Activated CD4-positive, CD25-positive, alpha-beta regulatory T cell treated with anti-CD3 and anti-CD28 coated beads, Interleukin-2, amount 50 U/mL, for 72 hours (primary cell): ENCODE measurements at places on chromosomes 1 and 21.

- no peak for DNase-seq
Observed at GRCh38 chr1:51410568-51411460, 80.5 kb upstream of the TTC39A start.

DNA sequence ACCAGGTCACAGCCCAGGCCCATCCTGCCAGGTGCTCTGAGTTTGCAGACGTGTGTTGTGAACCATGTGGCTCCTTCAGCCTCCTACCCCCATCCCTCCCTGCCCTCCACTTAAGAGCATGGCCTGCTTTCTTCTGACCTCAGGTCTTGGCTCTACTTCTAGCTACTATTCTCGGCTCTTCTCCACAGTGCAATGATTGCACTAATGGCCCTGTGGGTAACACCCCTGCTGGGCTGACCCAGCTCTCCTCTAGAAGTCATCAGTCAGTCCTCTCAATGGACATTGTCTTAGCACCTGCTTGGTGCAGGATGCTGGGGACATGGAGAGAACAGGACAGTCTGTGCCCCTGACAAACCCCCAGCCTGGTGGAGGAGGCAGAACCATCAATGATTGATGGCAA lies 22.2 kb upstream of the IFFO2 start:
- no peak for DNase-seq

DNA sequence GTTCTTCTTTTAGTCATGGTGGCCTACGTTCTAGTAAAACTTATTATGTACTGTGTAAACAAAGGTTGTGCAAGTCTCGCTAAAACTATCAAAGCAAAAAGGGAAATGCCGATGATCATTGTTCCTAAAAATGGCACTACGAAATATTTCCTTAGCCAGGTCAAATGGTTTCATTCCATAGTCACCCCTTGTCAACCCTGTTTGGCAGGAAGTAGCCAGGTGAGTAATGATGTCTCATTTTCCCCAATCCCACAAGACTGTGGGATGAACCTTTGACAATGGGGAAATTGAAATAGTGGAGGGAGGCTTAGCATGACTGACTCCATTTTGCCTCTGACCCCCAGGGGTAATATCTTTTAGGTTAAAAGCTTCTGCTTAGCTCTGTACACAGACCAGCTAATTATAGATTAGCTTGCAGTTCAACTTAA lies 5.6 kb upstream of the REN start:
- DNase-seq, result no peak

DNA sequence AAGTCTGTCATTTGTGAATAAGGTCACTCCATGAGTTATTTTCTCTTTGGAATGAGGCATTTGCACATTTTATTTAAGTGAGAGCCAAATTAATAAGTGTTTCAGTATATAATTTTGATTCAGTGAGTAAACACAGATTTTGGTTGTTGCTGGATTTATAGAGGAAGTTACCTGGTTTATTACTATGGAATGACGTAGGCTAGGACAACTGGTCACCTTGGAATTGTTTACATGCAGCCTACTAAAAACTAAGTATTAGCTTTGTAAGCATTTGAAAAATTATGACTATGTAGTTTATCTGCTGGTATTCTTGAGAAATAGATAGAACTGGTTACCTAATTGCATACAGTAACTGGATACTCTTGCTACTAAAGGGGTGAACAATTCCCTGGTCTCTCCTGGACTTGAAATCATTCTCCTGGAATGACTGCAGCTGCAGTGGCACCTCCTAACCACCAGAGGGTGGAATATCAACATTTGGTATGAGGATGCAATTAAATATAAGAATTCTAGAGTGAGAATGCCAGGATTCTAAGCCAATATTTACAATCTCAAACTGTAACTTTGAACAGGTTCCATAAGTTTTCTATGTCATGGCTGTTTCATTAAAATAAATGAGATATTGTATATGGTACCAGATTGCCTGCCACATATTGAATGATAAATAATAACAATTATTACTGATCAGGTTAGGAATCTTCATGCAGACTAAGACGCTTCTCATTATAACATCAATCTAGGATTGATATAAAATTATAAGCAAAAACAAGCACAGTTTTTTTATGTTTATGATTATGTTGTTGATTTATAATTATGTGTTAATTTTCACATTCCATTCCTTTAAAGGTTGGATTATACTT lies 3.5 kb upstream of the KRTAP27-1 start:
- no peak for DNase-seq

GRCh38 chr1:186829686-186830587 lies 1.2 kb downstream of the PLA2G4A start:
- no peak for DNase-seq

DNA sequence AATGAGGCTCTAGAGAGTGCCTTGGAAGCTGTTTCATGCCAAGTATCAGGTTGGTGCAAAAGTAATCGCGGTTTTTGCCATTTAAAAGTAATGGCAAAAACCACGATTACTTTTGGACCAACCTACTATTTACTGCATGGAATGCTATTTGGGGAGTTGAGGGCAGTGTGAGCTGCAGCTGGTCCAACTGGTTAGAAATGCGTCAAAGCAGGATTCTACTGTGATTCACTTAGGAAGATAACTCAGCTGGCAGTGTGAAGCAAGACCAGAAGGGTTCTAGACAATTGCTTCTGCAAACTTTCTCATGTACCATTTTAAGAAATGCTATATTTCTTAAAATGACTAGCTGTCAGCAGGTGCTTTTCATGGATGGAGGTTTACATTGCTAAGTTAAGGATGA lies 21.2 kb upstream of the PLA2G2C start:
- no peak for DNase-seq

- no peak for DNase-seq
Observed at GRCh38 chr1:31467005-31467674, 54.1 kb downstream of the SERINC2 start.

GRCh38 chr1:202837746-202838262 lies 27.1 kb downstream of the PCAT6 start:
- no peak for DNase-seq

DNA sequence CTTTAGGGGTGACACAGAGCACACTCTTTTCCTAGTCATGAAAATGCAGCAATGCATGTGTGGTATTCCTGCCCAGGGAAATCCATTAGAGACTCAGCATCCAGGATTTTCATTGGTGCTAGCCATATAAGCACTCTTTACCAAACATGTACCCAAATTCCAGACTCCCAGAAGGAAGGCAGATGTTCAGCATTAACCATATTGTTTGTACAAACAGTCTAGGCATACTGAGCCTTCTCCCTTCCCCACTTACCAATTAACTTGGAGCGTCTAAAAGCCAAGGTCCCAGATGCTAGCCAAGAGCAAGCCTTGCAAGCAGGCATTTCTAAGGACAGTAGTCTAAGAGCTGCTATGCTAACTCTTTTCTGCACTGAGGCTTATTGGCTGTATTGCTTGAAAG lies 27.9 kb downstream of the ZBED6 start:
- DNase-seq, result no peak

- peak; percentile 45 for DNase-seq
Observed at GRCh38 chr1:234607109-234608024, 2.6 kb downstream of the IRF2BP2 start.

DNA sequence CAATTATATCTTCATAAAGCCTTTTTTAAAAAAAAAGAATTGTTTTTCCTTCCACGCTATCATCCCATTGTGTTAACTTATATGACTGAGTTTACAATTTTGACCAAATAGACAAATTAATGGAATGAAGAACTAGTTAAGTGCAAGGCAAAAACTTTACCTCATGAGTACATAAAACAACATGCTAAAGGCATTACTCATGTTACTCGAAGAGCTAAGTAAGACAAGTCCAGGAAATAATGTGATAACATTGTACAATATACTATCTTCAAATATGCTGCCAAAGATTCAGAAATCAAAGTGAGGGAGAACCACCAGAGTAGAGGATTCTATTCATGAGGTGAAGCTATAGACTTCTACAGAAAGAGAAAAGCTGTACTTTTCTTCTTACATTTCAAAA lies 24.2 kb upstream of the DYNLT5 start:
- DNase-seq, result no peak
